ENCODE measurements at places on chromosomes 12 and 14.

DNA sequence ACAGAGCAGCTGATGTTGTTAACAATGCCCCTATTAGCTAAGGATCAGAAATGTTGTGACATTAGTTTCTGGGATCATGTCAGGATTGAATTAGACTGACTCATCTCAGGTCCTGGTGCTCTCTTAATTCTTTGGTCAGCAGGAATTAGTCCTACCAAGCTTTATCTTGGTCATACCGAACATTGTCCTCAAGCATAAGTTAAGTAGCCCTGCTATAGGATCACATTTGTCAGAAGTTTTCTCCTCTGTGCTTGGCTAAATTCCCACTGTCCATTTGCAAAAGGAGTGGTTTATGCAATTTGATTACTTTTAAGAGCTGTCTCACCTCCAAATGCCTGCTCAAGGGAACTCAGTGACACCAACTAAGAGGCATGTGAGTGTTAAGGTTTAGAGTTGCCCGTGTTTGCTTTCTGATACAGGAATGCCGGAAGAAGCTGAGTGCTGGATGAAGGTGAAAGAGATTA, 48.4 kb upstream of the IFNG-AS1 start:
- no peak for DNase-seq

DNA sequence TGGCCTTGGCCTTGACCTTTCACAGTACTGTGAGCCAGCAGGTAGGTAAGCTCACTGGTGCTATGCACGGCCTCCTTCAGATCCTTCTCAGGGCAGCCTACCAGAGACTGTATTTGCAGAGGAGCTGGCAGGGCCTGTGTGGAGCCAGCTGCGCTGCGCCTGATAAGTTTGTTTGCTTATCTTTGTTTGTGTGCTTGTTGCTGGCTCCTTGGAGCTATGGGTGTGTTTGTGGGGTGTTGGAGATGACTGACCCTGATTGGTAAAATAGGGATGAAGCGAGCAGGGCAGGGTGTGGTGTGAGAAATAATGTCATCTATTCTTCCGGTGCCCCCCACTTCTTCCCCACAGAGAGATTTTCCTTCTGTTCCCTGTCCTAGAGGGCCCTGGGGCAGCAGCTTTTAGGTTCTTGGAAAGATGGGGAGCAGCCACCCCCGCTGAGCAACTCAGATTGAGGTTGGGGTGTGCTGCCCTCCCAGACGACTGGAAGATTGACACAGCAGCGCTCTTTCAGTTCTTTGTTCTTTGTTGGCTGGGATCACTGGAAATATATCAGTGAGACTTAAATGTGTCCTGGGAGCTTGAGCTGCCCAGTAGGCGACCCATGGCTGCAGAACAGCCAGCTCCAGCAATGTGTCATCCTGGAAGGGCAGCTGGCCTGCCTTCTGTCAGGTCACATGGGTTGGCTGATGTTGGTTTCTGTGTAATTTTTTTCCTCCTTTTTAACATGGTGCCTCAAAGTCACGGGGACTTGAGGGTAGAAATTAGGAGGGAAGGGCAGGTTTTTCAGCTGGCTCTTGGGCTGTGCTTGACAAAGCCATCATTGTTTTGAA, 19.6 kb downstream of the MLXIP start:
- no peak for DNase-seq

DNA sequence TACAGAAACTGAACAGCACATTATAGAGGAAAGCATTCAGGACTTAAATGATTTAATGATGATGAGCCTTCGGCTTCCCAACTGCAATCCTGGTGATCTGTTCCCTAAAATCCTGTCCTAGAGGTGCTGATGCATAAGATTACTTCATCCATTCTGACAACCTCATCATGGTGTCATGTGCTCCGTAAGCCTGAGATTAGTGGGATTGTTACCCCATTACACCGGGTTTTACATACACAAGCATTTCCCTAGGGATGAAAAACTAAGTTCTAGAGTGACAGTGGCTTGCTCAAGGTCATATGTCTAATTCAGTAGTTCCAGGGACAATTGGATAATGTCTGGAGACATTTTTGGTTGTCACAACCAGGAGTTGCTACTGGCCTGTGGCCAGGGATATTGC, 2.5 kb upstream of the RNASE13 start:
- DNase-seq = no peak

DNA sequence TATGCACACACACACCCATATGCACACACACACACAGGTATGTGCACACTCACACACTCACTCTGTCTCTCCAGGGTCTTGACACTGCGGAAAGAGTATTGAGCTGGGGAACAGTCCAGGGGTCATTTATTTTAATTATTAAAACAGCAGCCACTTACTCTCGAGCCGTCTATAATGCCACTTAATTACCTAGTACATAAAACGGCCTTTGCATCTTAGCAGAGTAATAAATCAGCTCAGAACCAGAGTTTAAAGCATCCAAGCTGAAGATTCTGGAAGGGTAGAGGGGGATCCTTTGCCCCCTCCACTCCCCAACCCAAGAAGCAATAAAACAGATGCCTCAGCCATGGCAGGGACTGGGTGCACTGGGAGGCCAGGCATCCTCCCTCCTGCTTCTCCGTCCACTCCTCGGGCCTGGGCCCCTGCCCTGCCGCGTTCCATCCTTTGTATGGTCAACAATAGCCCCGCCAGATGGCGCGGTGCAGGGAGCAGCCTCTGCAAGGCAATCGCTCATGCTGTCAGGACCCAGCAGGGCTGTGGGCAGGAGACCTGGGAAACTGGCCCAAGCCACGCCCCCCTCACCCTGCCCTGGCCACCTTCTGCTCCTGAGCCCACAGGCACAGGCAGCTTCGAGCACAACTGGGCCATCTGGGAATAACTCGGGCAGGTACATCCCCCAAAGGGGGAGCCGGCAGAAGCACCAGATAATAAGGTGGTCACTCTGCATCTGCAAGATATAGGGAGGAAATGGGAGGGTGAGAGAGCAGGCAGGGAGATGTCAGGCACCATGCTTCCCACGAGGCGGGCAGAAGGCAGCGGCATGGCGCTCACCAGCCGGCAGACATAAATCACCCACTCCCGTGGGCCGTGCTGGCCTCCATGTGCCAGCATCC, 40.9 kb downstream of the CCDC85C start:
- DNase-seq = peak; percentile 54

- DNase-seq = peak; percentile 9
Measured at GRCh38 chr14:94770251-94770749, 387 bp upstream of the GSC start.

GRCh38 chr12:124568431-124569374, 1.3 kb upstream of the NCOR2 start:
- DNase-seq = peak; percentile 94

DNA sequence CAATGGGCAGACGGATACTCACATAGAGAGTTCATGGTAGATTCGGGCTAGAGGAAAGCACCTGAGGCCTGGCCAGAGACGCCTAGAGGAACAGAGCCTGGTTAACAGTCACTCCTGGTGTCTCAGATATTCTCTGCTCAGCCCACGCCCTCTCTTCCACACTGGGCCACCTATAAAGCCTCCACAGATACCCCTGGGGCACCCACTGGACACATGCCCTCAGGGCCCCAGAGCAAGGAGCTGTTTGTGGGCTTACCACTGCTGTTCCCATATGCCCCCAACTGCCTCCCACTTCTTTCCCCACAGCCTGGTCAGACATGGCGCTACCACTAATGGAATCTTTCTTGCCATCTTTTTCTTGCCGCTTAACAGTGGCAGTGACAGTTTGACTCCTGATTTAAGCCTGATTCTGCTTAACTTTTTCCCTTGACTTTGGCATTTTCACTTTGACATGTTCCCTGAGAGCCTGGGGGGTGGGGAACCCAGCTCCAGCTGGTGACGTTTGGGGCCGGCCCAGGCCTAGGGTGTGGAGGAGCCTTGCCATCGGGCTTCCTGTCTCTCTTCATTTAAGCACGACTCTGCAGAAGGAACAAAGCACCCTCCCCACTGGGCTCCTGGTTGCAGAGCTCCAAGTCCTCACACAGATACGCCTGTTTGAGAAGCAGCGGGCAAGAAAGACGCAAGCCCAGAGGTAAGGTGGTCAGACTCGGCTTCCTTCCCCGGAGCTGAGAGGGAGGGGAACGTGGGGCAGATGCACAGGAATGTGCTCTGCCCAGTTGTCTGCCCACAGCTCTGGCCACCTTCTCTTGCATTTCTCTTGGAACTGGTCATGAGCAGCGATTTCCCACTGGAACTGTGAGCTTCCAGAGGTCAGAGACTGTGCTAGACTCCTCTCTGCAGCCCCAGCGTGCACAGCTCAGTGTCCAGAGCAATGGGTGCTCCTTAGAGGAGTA, at the start of gene CD4:
CD4 (plus strand) TSS at position 557 of the 953 bp plus-strand sequence. CDS start 10,611 bp downstream, outside the sequence.
- no peak for DNase-seq

GRCh38 chr14:23577710-23578392, 739 bp downstream of the JPH4 start:
- DNase-seq = no peak

GRCh38 chr12:125210104-125210755, 145.0 kb downstream of the AACS start:
- DNase-seq = no peak

- peak; percentile 9 for DNase-seq
Measured at GRCh38 chr14:105091054-105091516, 25.9 kb upstream of the GPR132 start.

DNA sequence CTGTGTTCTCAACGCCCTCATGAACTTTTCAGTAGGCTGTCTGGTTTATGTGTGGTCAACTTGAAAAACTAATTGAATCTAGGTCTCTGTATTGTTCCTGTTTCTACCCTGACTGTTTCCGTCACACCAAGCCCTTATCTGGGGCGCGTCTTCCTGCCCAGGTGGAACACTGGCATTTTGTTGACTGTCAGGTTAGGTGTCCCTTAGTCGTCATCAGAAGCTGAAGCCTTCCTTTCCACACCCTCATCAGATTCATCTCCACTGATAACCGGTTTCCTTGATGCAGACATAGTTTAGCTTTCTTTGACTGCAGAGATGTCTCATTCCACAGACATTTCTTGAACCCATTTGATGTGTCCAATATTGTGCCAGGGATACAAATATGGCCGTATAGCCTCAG, 96.5 kb downstream of the DUSP16 start:
- DNase-seq = no peak

- DNase-seq = no peak
Measured at GRCh38 chr14:90617961-90618360, 198.3 kb downstream of the TTC7B start.

- DNase-seq = no peak
Measured at GRCh38 chr14:57866199-57866705, 360 bp upstream of the SLC35F4 start.

GRCh38 chr12:131105736-131106348, 152.1 kb downstream of the ADGRD1 start:
- no peak for DNase-seq

Data from SJSA1 (cell line).